ENCODE measurements at places on chromosomes 1 and 21. TPM values are rescaled to one million over a fixed set of nuclear protein-coding genes. Genes with fewer than 3 reads are reported as not detected.
A peak's percentile ranks its signal among the peaks of the same experiment; 100 is the strongest.

DNA sequence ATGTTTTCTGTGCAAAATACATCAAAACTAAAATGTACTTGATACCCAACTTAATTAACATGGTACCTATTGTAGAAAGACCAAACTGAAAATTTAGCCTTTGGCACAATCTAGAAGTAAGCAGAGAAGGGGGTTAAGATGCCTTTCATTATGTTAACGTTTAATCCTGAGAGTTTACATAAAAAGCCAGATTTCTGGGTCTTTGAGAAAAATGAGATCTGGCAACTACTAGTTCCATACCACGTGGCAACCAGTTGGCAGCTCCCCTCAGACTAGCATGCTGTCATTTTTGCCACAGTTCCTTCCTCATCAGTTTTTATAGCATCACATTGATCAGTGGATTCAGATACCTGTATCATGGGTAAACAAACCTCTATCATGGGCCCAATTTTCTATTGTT, 1.5 kb downstream of the RO60 start:
- peak overlapping the region; percentile 80 for H3K27ac ChIP-seq
- H3K27me3 ChIP-seq, result peaks cover 17% of the 10 kb centered on the region

DNA sequence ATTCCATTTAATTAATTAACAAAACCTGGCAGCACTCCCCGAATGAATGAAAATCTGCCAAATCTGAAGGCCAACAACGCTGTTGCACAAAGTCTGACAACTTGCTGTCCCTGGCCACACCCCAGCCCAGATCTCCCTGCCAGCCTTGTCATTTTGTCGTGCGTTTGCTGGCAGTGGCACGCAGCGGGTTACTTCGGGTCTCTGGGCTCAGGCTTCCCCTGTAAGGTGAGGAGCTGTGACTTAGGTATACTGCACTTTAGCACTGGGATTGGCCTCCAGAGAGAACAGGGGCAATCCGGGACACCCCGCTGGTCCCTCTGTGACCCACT, 34.3 kb upstream of the SIM2 start:
- peaks cover 14% of the 10 kb centered on the region for H3K4me1 ChIP-seq
- no peak for DNase-seq

DNA sequence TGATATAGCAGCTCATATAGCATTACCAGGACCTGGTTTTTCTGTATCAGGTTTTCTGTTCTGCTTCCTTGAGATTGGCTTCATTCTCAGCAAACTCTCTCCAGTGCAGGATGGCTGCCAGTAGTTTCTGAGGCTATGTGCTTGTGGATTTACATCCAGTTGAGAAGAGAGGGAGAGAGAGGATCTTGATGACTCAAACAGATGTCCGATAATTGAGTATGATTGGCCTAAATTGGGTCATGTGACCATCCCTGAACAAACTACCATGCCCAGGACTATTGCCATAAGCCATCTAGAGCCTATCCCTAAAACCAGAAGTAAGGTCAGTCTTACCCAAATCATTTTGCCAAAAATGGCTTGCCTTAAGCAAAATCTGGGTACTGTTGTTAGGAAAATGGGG, 18.1 kb upstream of the PSMA5 start:
- no peaks in the 10 kb centered on the region for H3K36me3 ChIP-seq
- H3K4me1 ChIP-seq, result no peaks in the 10 kb centered on the region
- no peak overlapping the region for H3K27ac ChIP-seq
- H3K27me3 ChIP-seq, result peaks cover 4% of the 10 kb centered on the region
- no peak for DNase-seq

Gene BARHL2
- total RNA-seq, result 0.27 TPM

- no peaks in the 10 kb centered on the region for H3K36me3 ChIP-seq
- no peaks in the 10 kb centered on the region for H3K27me3 ChIP-seq
- no peak for DNase-seq
- no peak overlapping the region for H3K4me3 ChIP-seq
Observed at GRCh38 chr1:179079113-179079761, 2.6 kb upstream of the TOR3A start.

- H3K27ac ChIP-seq, result no peak overlapping the region
- H3K27me3 ChIP-seq, result peaks cover 1% of the 10 kb centered on the region
- H3K4me1 ChIP-seq, result no peaks in the 10 kb centered on the region
- DNase-seq, result no peak
Observed at GRCh38 chr1:152968248-152968647, 2.2 kb upstream of the SPRR4 start.

- no peak overlapping the region for H3K27ac ChIP-seq
- H3K27me3 ChIP-seq, result no peaks in the 10 kb centered on the region
- DNase-seq, result no peak
- no peaks in the 10 kb centered on the region for H3K36me3 ChIP-seq
Observed at GRCh38 chr21:33670076-33670978, 28.0 kb downstream of the ITSN1 start.

All from glutamatergic neuron (in vitro differentiated cells).